ENCODE measurements at places on chromosomes 13 and 19.
A peak's percentile ranks its signal among the peaks of the same experiment; 100 is the strongest.

- DNase-seq: no peak
Measured at GRCh38 chr19:37304190-37304883, 66.6 kb upstream of the ZNF527 start.

GRCh38 chr13:111911754-111912452 is 155.0 kb upstream of the SOX1 start:
- no peak for DNase-seq

DNA sequence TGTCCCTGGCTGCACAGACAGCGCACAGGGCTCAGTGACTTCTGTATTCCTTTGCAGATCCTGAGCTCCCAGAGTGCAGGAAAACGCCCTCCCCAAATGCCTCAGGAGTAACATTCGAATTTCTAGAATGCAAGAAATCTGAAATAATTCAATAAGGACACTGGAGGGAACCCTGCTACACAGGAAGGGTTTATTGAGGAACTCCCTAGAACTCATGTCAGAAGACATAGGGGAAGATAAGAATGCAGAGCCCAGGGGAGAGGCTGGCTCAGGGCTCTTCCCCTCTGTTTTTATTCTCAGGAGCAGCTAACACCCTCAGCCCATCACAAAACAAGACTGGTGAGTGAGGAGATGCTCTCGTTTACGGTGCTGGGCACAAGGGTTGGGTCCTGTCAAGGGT is 6.8 kb downstream of the LILRA1 start:
- DNase-seq: no peak

DNA sequence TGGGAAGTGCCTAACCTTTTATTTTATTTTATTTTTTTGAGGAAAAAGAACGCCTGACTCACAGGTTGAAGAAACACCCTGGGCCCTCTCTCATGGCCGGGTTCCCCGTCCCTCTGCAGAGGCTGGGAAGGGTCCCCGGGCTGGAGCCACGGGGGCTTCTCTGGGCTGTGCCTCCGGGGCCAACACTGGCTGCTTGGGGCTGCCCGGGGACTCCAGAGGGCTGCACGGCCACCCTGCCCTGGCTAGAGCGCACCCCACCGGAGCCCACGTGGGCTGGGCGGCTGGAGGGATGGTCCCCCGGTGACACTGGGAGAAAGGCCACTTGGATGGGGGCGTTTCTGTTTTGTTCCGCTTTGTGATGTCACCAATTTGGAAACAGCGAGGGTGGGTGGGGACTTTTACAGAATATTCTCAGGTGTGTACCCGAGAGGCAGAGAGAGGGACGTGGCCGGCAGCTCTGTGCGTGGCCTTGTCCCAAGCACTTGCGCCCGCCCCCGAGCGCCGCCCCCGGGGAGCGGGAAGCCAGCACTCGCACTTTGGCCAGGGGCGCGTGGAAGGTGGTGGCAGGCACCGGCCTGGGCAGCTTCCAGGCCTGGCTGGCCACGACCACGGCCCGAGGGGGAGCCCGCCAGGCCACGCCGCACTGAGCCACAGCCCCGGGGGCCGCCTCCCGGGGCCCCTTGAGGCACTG is 13.9 kb upstream of the GNA15 start:
- no peak for DNase-seq

DNA sequence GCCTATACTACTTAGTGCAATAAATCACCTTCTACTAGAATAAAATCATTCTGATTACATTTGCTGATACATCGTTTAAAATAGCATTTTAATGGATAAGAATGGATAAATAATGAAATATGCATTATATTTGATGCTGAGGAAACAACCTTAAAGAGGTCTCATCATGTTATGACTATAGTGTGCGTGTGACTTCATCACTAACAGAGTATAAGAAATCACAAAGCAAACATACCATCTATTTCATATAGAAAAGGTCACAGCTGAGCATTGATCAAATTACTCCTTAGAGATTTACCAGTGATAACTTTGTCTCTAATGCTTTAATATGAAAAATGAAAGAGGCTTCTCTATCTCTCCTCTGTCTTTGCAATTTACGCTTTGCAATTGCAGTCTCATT is 1620.3 kb upstream of the SLC10A2 start:
- DNase-seq: no peak

DNA sequence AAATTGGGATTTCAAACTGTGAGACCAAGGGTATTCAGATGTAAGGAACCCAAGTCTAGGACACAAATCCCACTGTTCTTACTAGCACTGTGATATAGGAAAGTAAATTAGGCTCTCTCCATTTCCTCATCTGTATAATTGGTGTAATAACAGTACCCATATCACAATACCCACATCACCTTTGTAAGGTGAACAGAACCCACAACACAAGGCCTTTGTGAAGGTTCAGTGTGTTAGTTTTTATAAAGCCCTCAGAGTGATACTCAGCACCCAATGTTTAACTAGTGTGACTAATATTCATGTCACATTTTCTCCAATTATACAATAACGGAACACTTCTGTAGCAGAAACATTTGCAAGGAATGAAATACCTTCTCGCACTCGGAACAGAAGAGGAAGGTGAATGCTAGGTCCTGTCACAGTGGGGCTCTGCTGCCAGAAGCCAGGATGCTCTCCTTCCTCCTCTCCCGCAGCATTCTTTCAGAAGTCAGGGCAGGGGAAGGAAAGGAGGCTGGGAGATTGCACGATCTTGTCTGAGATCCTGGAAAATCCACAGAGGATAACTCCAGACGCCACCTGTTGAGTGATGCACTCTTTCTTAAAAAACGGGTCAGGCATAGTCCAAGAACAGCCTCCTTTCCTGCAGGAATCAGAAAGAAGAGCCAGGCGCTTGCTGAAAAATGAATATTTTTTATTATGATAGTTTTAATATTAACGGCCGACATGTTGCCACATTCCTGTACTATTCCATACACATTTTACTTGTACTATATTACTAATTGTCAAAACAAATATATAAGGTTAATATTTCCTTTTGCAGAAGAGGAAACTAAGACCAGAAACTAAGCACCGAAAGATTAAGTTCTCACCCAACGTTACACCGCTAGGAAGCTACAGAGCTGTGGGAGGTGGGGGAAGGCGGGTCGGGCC is 762 bp downstream of the ZNF45 start:
- DNase-seq: no peak

GRCh38 chr13:32135655-32136054 is 104.1 kb downstream of the FRY start:
- DNase-seq: no peak

GRCh38 chr19:12194827-12195731 is 32.2 kb downstream of the ZNF136 start:
- DNase-seq: no peak

DNA sequence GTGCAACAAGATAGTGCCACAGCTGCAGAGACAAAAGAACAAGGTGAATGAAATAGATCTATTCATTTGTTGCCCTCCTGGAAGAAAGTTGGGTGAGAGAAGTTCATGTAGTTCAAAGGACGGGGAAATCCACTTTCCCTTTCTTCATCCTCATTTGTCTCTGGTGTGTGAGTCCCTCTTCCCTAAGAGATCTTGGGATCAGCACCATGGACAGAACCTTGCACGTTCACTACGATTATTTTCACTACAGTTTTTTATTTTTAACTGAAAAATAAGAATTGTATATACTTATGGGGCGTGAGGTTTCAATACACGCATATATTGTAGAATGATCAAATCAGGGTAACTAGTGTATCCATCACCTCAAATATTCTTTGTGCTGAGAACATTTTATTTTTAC is 29.2 kb downstream of the NLRP5 start:
- no peak for DNase-seq

DNA sequence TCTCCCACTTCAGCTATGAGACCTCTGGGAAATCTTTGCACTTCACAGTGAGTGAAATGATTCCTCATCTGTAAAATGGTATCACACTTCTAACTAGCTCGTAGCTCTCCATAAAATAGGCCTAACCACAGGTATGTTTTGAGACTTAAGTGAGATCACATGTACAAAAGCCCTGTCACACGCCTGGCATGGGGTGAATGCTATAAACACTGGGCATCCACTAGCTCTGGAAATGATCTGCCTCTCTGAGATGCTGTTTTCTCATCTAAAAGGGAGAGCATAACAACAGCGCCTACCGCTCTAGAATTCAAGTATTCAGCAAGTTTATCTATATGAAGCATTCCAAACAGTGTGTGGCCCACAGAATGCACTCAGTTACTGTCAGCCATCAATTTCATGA is 2.2 kb downstream of the AKT2 start:
- no peak for DNase-seq

- no peak for DNase-seq
Measured at GRCh38 chr13:24237356-24237755, 72.0 kb upstream of the C1QTNF9 start.

GRCh38 chr19:1447944-1448343 is 2.0 kb upstream of the APC2 start:
- no peak for DNase-seq

GRCh38 chr13:58397596-58398387 is 766.2 kb downstream of the PCDH17 start:
- DNase-seq: no peak

- peak; percentile 13 for DNase-seq
Measured at GRCh38 chr19:32599736-32600157, 18.8 kb downstream of the PDCD5 start.

All from Panc1 (cell line).